ENCODE measurements at places on chromosomes 12 and 14. TPM values are rescaled to one million over a fixed set of nuclear protein-coding genes. Genes with fewer than 3 reads are reported as not detected.

GRCh38 chr12:14417715-14418114 lies 52.2 kb downstream of the ATF7IP start:
- peak overlapping the region; percentile 82 for H3K27ac ChIP-seq
- H3K36me3 ChIP-seq: peaks cover 44% of the 10 kb centered on the region
- H3K4me1 ChIP-seq: peaks cover 55% of the 10 kb centered on the region
- H3K27me3 ChIP-seq: no peaks in the 10 kb centered on the region
- DNase-seq: no peak

GRCh38 chr12:47942614-47943225 lies 20.7 kb upstream of the TMEM106C start:
- H3K27me3 ChIP-seq: peaks cover 18% of the 10 kb centered on the region
- no peak overlapping the region for H3K4me3 ChIP-seq
- H3K27ac ChIP-seq: no peak overlapping the region
- no peaks in the 10 kb centered on the region for H3K36me3 ChIP-seq

DNA sequence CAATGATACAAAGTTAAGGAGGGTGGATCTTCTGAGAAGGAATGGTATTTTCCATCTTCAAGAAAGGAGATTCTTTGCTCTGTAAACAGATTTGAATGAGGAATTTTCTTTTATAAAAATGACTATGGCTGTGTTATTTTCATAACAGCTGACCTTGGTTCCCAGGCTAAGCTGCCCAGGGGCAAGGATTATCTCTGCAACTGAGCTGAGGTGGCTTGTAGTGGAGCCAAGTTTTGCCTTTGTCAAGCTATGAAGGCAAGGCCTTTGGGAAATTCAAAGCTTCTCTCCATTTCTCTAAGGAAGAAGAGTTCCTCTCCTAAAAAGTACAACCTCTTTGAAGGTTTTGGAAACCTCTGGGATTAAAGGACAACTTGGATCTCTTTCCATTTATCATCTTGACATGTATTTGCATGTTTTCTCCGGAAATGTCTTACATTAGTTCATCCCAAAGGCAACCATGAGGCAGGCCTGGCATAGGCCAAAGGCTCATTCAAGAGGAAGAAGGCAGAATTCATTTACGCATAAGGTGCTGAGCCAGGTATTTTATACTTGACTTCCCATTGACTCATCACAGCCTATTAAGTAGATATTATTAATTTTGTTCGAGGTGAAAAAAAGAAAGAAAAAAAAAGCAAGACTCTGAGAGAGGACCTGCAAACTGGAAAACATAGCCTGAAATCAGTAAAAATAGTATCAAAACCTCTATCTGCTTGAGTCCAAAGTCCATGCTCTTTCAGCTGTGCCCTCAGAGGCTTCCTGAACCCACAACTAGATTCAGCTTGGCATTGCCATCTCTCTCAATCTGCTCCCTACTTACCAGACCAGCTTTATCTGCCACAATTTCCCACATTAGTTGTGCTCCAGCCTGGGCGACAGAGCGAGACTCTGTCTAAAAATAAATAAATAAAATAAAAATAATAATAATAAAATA lies 24.0 kb upstream of the CKAP4 start:
- H3K4me3 ChIP-seq: no peak overlapping the region
- DNase-seq: no peak
- H3K4me1 ChIP-seq: peaks cover 34% of the 10 kb centered on the region

Gene OR4K2
- total RNA-seq: not detected

Gene LTBR
- total RNA-seq: 0.33 TPM

Gene FAR2
- total RNA-seq: not detected

Measured in activated B cell treated with CpG ODN at 0.5 μM for 24 hours (primary cell).